ENCODE measurements at places on chromosomes 12 and 14. TPM values are rescaled to one million over a fixed set of nuclear protein-coding genes. Genes with fewer than 3 reads are reported as not detected.

- no peaks in the 10 kb centered on the region for H3K4me1 ChIP-seq
- H3K4me3 ChIP-seq: no peak overlapping the region
- H3K27ac ChIP-seq: no peak overlapping the region
- H3K27me3 ChIP-seq: no peaks in the 10 kb centered on the region
- DNase-seq: no peak
Measured at GRCh38 chr12:70468741-70469140, 102.7 kb downstream of the KCNMB4 start.

DNA sequence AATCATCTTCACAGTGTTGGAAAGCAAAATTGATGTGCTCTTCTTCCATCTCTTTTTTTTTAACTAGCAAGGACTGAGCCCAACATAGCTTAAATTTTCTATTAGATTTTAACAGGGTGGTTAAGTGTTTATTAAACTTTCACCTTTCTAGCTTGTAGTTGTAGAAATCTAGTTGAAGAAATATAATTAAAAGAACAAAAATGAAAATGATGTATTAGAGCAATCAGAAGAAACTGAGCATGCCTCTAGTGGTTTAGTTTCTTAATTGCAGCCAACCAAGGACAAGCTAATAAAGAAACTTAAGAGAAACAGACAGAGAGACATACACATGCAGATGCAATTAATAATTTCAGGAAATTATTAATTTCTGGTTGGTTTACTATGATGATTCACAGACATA lies 673.0 kb upstream of the LMO3 start:
- no peak overlapping the region for H3K4me3 ChIP-seq
- H3K4me1 ChIP-seq: no peaks in the 10 kb centered on the region
- H3K36me3 ChIP-seq: no peaks in the 10 kb centered on the region
- H3K27ac ChIP-seq: no peak overlapping the region

- no peak overlapping the region for H3K27ac ChIP-seq
- no peaks in the 10 kb centered on the region for H3K4me1 ChIP-seq
- no peak overlapping the region for H3K4me3 ChIP-seq
- no peak for DNase-seq
Measured at GRCh38 chr12:43692064-43692463, 66.5 kb downstream of the PUS7L start.

DNA sequence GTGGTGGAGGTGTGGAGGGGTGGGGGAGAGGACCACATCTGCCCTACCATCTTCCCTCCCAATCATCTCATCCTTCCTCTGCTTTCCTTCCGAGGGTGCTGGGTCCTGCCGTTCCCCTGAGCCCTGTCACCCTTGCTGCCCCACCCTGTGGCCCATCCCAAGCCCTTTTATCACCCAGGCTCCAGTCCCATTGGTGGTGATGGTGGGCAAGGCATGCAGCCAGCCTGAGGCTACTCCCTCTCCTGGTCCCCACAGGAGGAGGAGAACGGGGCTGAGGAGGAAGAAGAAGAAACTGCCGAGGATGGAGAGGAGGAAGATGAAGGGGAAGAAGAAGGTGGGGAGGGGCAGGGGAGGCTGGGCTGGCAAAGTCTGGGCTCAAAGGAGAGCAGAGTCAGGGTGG lies 2.7 kb upstream of the LAG3 start:
- no peak for DNase-seq
- H3K27me3 ChIP-seq: no peaks in the 10 kb centered on the region
- peak overlapping the region; percentile 10 for H3K27ac ChIP-seq
- peaks cover 74% of the 10 kb centered on the region for H3K4me1 ChIP-seq

- no peak overlapping the region for H3K4me3 ChIP-seq
- no peak overlapping the region for H3K27ac ChIP-seq
- no peak for DNase-seq
Measured at GRCh38 chr14:72128629-72129028, 196.4 kb downstream of the RGS6 start.

DNA sequence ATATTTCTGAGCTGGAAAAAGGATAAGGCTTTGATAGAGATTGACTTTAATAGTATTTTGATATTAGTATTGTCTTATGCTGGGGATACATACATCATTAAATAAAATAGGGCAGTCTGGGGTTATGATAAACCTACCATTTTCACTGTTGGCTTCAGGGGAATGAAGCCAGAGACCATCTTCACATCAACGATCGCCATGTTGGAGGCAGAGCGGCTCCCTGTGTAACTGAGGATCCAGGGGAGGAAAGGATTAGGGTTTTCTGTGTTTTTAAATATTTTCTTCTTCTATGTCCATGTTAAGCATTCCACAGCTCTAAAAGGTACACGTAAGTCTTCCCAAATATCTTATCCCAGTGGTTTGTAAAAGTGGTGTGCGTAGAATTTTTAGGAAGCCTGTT lies 45.4 kb downstream of the A2M start:
- H3K4me3 ChIP-seq: no peak overlapping the region
- no peak overlapping the region for H3K27ac ChIP-seq
- no peaks in the 10 kb centered on the region for H3K36me3 ChIP-seq
- H3K27me3 ChIP-seq: no peaks in the 10 kb centered on the region

DNA sequence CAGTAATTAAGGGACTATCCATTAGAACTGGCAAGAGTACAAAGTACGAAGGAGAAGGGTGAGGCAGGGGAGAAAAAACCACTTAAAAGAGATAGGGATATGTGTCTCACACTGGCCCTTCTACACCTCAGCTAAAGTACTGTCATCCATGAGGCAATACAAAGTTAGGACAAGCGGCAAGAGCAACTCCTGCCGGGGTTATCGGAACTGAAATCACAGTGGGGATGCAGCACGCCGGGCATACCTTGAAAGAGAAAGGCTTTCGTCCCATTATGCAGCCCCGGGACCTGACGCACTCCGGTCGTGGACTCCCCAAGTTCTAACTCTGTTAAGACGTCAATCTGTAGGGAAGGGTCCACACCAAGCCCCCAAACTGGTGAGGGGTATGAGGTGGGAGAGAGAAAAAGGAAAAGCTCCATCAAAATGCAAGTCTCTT lies 1.1 kb downstream of the NELL2 start:
- H3K36me3 ChIP-seq: no peaks in the 10 kb centered on the region
- H3K4me1 ChIP-seq: peaks cover 25% of the 10 kb centered on the region
- no peak overlapping the region for H3K27ac ChIP-seq
- H3K4me3 ChIP-seq: no peak overlapping the region

DNA sequence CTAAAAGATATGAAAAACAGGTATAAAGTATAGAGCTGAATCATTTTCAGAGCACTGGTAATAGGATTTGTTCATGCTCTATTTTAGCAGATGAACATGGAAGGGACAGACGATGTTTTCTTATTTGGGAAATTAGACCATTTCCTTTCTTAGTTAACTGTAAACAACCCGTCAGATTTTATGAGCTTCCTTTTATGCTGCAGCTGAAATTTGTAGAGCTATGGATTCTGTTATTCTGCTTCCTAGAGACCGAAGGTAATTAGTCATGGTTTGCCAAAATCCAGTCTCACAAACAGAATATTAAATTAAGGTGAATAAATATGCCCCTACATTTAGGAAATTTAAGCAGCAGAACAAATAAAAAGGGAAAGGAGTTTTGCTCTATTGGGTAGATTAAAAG lies 180.2 kb upstream of the SYT1 start:
- no peaks in the 10 kb centered on the region for H3K4me1 ChIP-seq
- no peak overlapping the region for H3K27ac ChIP-seq
- H3K27me3 ChIP-seq: no peaks in the 10 kb centered on the region
- H3K36me3 ChIP-seq: no peaks in the 10 kb centered on the region

DNA sequence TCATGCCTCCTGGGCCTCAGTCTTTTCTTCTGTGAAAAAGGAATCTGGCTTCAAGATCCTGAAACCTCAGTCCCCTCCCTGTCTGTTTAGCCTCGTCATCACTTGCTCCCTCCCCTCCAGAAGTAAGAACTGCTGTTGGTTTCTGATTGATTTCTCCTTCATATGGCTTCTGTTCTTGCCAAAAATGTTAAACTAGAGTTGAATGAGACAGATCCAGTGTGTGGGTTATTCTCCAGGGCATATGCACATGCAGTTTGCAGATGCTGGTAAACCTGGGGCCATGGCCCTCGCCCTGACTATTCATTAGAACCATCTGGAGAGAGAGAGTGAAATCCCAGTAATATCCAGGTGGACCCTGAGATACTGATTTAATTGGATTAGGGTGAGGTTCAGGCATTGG lies 175.1 kb downstream of the TMEM132C start:
- no peak for DNase-seq
- no peaks in the 10 kb centered on the region for H3K4me1 ChIP-seq
- no peaks in the 10 kb centered on the region for H3K36me3 ChIP-seq
- H3K27me3 ChIP-seq: no peaks in the 10 kb centered on the region
- no peak overlapping the region for H3K4me3 ChIP-seq

GRCh38 chr12:25276199-25276937 lies 25.6 kb upstream of the KRAS start:
- no peak for DNase-seq
- no peak overlapping the region for H3K27ac ChIP-seq
- no peaks in the 10 kb centered on the region for H3K36me3 ChIP-seq
- no peak overlapping the region for H3K4me3 ChIP-seq
- no peaks in the 10 kb centered on the region for H3K27me3 ChIP-seq

DNA sequence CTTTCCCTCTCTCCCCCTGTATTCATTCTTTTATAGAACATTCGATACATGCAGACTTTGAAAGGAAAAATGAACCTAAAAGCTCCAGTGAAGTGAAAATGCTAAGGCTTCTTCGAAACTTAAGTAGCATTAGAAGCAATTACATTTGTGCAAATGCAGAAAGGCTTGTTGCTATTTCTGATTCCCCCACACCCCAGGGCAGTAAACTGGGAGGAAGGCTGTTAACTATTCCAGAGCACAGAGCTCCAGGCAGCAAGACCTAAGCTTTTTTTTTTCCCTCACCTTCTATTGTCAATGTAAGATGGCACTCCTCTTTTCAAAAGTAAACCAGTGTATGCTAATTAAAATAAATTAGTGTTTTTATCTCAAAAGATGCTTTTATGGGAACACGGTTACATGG lies 448.9 kb upstream of the TBX3 start:
- H3K27ac ChIP-seq: no peak overlapping the region
- H3K4me3 ChIP-seq: no peak overlapping the region
- H3K4me1 ChIP-seq: no peaks in the 10 kb centered on the region
- H3K36me3 ChIP-seq: no peaks in the 10 kb centered on the region

GRCh38 chr12:19710811-19711793 lies 271.8 kb downstream of the AEBP2 start:
- H3K27ac ChIP-seq: peak overlapping the region; percentile 44
- no peaks in the 10 kb centered on the region for H3K27me3 ChIP-seq
- no peak for DNase-seq
- no peaks in the 10 kb centered on the region for H3K4me1 ChIP-seq

- DNase-seq: no peak
- no peaks in the 10 kb centered on the region for H3K36me3 ChIP-seq
- no peaks in the 10 kb centered on the region for H3K27me3 ChIP-seq
Measured at GRCh38 chr12:113445544-113446171, 23.5 kb downstream of the SDSL start.

DNA sequence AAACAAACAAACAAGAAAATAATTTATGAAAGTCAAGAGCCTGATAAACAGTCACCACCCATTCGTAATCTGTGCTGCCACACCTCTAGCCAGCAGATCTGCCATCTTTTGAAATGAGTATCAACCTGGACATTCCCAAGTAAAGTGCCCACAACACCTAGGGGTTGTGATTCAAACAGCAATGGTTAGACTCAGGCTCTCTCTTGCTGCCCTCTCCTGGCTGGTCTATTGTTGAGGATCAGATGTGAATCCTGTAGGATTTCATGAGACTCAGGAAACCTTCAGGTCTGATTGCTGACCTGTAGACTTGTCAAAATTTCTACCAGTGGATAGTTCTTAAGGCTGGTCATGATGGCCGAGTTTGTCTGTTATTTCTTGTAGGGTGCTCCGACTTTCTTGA lies 26.8 kb downstream of the DGLUCY start:
- no peak for DNase-seq
- H3K4me1 ChIP-seq: peaks cover 11% of the 10 kb centered on the region
- peaks cover 4% of the 10 kb centered on the region for H3K36me3 ChIP-seq
- no peak overlapping the region for H3K27ac ChIP-seq
- H3K4me3 ChIP-seq: no peak overlapping the region

- no peaks in the 10 kb centered on the region for H3K27me3 ChIP-seq
- no peak overlapping the region for H3K4me3 ChIP-seq
- peaks cover 27% of the 10 kb centered on the region for H3K4me1 ChIP-seq
- no peaks in the 10 kb centered on the region for H3K36me3 ChIP-seq
Measured at GRCh38 chr12:123237646-123238329, 4.6 kb downstream of the MTRFR start.

- no peaks in the 10 kb centered on the region for H3K36me3 ChIP-seq
- no peaks in the 10 kb centered on the region for H3K27me3 ChIP-seq
- DNase-seq: no peak
- no peaks in the 10 kb centered on the region for H3K4me1 ChIP-seq
Measured at GRCh38 chr14:25887251-25887878, 710.5 kb downstream of the NOVA1 start.

DNA sequence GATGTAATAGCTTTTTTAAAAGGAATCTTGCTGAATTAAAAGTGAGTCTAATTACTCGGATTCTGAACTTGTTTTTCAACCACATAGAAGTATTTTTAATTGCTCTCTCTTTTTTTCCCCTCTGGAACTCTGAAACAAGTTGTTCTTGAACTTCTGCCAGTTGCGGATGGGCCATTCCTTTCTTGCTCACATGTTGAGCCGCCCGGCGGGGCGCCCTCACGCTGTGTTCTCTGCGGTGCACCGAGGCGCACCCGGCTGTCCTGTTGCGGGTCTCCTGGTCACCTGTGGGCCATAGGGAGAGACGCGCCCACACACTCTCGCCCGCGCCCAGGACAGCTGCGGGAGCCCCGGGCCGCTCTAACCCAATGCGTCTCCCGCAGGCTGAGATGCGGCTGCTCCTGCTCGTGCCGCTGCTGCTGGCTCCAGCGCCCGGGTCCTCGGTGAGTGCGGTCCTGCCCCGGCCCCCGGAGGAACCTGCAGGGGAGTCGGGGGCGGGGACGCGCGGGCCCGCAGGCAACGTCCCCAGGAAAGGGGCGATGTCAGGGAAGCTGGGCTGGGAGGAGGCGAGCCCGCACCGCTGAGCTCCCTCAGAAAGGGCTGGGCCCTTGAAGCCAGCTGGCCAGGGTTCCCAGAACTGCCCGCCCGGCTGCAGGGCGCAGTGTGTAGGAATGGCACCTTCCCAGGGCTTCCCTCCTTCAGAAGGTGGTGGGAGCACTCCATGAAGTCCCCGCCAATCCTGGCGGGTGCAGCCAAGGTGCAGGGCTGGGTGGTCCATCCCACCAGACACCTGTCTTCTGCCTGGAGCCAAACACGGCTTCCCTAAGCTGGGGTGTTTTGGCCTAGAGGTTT lies 2.3 kb downstream of the PAPLN start:
- H3K36me3 ChIP-seq: no peaks in the 10 kb centered on the region
- no peak overlapping the region for H3K4me3 ChIP-seq
- DNase-seq: no peak
- no peak overlapping the region for H3K27ac ChIP-seq

DNA sequence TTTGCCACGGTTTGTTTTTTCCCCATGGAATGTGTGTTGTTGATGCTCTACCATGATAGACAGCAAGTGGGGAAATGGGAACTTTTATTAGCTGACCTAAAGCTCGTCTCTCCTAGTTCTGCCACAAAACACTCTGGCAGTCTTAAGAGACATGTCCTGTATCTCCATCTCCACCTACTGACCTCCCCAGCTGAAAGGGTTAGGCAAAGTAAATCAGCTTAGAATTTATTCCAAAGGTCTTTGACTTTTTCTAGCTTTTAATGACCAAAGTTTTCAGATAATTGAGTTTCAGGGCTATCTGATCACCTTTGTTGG lies 9.4 kb upstream of the ADIPOR2 start:
- H3K27ac ChIP-seq: peak overlapping the region; percentile 66
- H3K27me3 ChIP-seq: no peaks in the 10 kb centered on the region
- DNase-seq: no peak
- H3K4me1 ChIP-seq: peaks cover 12% of the 10 kb centered on the region

Gene CCDC177
- not detected for total RNA-seq

Gene CD69
- total RNA-seq: 2.8 TPM
